ENCODE measurements at places on chromosomes 12 and 14. TPM values are rescaled to one million over a fixed set of nuclear protein-coding genes. Genes with fewer than 3 reads are reported as not detected.

CSRP2 gene
- total RNA-seq, result 36.1 TPM

GRCh38 chr12:42716491-42716891 lies 126.9 kb upstream of the PRICKLE1 start:
- no peaks in the 10 kb centered on the region for H3K4me1 ChIP-seq
- no peak for DNase-seq
- H3K27me3 ChIP-seq, result no peaks in the 10 kb centered on the region
- H3K4me3 ChIP-seq, result no peak overlapping the region
- H3K27ac ChIP-seq, result no peak overlapping the region

OLR1 gene
- 0.12 TPM for total RNA-seq

- peaks cover 18% of the 10 kb centered on the region for H3K4me1 ChIP-seq
- no peak overlapping the region for H3K4me3 ChIP-seq
- no peak overlapping the region for H3K27ac ChIP-seq
- H3K27me3 ChIP-seq, result no peaks in the 10 kb centered on the region
- no peaks in the 10 kb centered on the region for H3K36me3 ChIP-seq
- no peak for DNase-seq
Measured at GRCh38 chr12:52313461-52313860, 7.7 kb downstream of the KRT83 start.

- no peaks in the 10 kb centered on the region for H3K4me1 ChIP-seq
- no peak overlapping the region for H3K27ac ChIP-seq
- no peak for DNase-seq
Measured at GRCh38 chr12:41743835-41744234, 400.8 kb downstream of the GXYLT1 start.

GRCh38 chr12:127334912-127335644 lies 931.9 kb upstream of the TMEM132C start:
- H3K36me3 ChIP-seq, result no peaks in the 10 kb centered on the region
- no peak overlapping the region for H3K27ac ChIP-seq
- no peak for DNase-seq
- no peaks in the 10 kb centered on the region for H3K4me1 ChIP-seq
- no peak overlapping the region for H3K4me3 ChIP-seq

FBLN5 gene
- 3.3 TPM for total RNA-seq

AKAP6 gene
- total RNA-seq, result 1.9 TPM

- no peaks in the 10 kb centered on the region for H3K27me3 ChIP-seq
- peaks cover 6% of the 10 kb centered on the region for H3K4me1 ChIP-seq
- DNase-seq, result no peak
Measured at GRCh38 chr14:103480595-103480994, 42.0 kb downstream of the CKB start.

DNA sequence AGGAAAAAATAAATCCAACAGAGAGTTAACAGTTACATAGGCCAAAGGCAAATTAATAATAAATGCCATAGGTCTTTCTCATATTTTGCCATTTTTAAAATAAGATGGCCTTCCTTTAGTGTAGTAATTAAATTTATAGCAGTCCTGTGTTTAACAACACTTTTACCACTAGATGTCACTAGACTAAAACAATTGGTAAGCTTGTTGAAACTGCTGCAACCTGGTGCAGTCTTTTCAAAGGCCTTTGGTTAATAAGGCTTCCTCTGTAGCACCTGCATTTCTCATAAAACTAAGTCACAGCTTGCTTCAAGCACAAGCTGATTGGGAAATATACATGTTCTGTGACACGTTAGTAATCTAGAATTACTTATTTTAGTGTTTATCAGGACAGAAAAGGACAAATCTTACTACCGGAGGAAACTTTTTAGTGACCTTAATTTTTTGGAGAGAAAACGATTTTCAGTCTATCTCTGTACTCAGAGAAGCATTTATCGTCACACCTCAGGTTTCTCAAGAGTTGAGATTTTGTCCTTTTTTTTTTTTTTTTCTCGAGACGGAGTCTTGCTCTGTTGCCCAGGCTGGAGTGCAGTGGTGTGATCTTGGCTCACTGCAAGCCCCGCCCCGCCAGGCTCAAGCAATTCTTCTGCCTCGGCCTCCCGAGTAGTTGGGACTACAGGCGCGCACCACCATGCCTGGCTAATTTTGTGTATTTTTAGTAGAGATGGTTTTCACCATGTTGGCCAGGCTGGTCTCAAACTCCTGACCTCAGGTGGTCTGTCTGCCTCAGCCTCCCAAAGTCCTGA lies 20.0 kb downstream of the BORCS5 start:
- H3K4me1 ChIP-seq, result no peaks in the 10 kb centered on the region
- DNase-seq, result peak; percentile 65
- H3K4me3 ChIP-seq, result no peak overlapping the region

GRCh38 chr14:54857830-54858269 lies 44.8 kb downstream of the GCH1 start:
- no peaks in the 10 kb centered on the region for H3K27me3 ChIP-seq
- DNase-seq, result no peak
- H3K4me3 ChIP-seq, result no peak overlapping the region
- no peaks in the 10 kb centered on the region for H3K4me1 ChIP-seq
- no peaks in the 10 kb centered on the region for H3K36me3 ChIP-seq

KCNH5 gene
- not detected for total RNA-seq

- no peaks in the 10 kb centered on the region for H3K27me3 ChIP-seq
- no peaks in the 10 kb centered on the region for H3K4me1 ChIP-seq
- DNase-seq, result peak; percentile 31
- H3K27ac ChIP-seq, result no peak overlapping the region
- no peak overlapping the region for H3K4me3 ChIP-seq
Measured at GRCh38 chr12:3034067-3034750, 43.0 kb upstream of the TSPAN9 start.

- H3K4me1 ChIP-seq, result no peaks in the 10 kb centered on the region
- DNase-seq, result no peak
- no peak overlapping the region for H3K27ac ChIP-seq
- no peak overlapping the region for H3K4me3 ChIP-seq
- H3K27me3 ChIP-seq, result 0 out of 2 replicates have a peak, but pooled peaks cover 11% of the 10 kb centered on the region
- no peaks in the 10 kb centered on the region for H3K36me3 ChIP-seq
Measured at GRCh38 chr12:97097734-97098133, 190.7 kb downstream of the NEDD1 start.

CSAD gene
- total RNA-seq, result 20.3 TPM

CD163 gene
- 1.4 TPM for total RNA-seq

GPR137C gene
- 0.89 TPM for total RNA-seq

CLEC2D gene
- 1.9 TPM for total RNA-seq

- no peaks in the 10 kb centered on the region for H3K27me3 ChIP-seq
- no peak overlapping the region for H3K27ac ChIP-seq
- no peak overlapping the region for H3K4me3 ChIP-seq
- no peak for DNase-seq
Measured at GRCh38 chr14:61186341-61187195, 94.6 kb downstream of the TMEM30B start.

DNA sequence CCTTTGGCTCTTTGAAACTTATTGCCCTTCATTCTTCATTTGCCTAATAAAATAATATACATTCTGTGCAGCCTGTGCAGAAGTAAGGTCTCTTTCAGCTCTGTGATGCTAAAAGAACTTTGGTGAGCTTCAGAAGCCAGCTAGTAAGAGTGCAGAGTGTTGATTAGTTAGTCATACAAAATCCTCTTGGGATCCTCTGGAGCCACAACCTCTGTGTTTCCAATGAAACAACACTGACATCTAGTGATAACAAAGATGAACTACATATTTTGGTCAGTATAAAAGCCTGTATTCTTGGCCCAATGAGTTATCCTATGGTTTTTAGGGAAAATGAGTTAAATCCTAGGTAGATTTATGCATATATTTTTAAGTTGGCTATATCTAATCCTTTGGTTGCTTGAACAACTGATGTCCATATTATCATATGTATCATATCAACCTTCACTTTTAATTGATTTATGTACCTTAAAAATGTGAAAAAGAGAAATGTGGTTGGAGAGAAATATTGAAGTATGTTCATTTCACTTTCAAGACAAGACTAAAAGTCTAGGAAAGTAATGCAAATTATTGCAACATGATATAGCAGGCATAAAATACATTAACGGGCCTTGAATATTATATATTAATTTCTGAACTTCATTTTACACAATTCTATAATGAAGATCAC lies 158.4 kb downstream of the KLHL28 start:
- H3K27me3 ChIP-seq, result no peaks in the 10 kb centered on the region
- DNase-seq, result peak; percentile 45
- H3K4me1 ChIP-seq, result no peaks in the 10 kb centered on the region
- H3K36me3 ChIP-seq, result no peaks in the 10 kb centered on the region
- no peak overlapping the region for H3K4me3 ChIP-seq

- no peaks in the 10 kb centered on the region for H3K36me3 ChIP-seq
- no peaks in the 10 kb centered on the region for H3K4me1 ChIP-seq
- H3K4me3 ChIP-seq, result no peak overlapping the region
- H3K27me3 ChIP-seq, result no peaks in the 10 kb centered on the region
- H3K27ac ChIP-seq, result no peak overlapping the region
Measured at GRCh38 chr14:50846226-50846880, 15.4 kb upstream of the NIN start.

GRCh38 chr14:90641615-90642243 lies 174.5 kb downstream of the TTC7B start:
- H3K27ac ChIP-seq, result no peak overlapping the region
- H3K36me3 ChIP-seq, result no peaks in the 10 kb centered on the region
- no peaks in the 10 kb centered on the region for H3K27me3 ChIP-seq
- H3K4me1 ChIP-seq, result peaks cover 21% of the 10 kb centered on the region
- H3K4me3 ChIP-seq, result no peak overlapping the region

DNA sequence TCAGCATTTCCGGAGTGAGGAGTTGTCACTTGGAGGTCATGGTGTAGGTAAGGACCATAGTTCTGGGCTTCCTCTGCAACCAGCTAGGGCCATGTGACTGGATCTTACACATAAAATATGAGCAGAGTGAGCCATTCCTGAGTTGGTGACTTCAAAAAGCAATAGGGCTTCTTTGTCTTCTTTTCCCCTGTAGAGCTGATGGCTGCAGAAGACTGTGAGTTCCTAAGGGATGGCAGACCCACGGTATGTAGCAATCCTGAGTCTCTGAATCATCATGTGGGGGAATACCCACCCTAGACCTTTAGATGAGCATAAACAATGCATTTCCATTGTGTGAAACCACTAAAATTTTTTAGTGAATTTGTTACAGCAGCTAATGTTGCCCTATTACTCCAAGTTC lies 151.1 kb upstream of the TBX3 start:
- 0 out of 2 replicates have a peak, but pooled peaks cover 9% of the 10 kb centered on the region for H3K27me3 ChIP-seq
- H3K4me1 ChIP-seq, result no peaks in the 10 kb centered on the region
- no peak overlapping the region for H3K27ac ChIP-seq
- no peaks in the 10 kb centered on the region for H3K36me3 ChIP-seq
